Activated T-cell treated with anti-CD3 and anti-CD28 coated beads for 24 hours (primary cell): ENCODE measurements at places on chromosomes 6 and 20.

- DNase-seq = no peak
Measured at GRCh38 chr6:96164802-96165201, 149.0 kb downstream of the FUT9 start.

- no peak for DNase-seq
Measured at GRCh38 chr6:158907931-158908330, 88.8 kb upstream of the EZR start.

DNA sequence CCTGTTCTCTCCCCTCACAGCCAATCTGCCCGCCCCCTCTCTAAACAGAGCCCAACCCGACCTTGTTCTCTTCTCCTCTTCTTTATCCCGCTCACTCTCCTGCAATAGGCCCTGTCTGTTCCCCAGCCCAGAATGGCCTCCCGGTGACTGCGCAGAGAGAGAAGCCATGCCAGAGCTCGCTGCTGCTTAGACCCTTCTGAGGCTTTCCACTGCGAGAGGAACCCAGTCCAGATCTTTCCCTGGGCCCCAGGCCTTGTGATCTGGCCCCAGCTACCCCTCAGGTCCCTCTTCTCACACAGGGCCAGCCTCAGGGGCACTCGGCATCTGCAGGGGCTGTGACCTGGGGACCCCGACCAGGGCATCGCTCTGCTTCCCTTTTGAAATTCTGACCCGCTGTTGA, 58.1 kb downstream of the TMEM242 start:
- DNase-seq = no peak

DNA sequence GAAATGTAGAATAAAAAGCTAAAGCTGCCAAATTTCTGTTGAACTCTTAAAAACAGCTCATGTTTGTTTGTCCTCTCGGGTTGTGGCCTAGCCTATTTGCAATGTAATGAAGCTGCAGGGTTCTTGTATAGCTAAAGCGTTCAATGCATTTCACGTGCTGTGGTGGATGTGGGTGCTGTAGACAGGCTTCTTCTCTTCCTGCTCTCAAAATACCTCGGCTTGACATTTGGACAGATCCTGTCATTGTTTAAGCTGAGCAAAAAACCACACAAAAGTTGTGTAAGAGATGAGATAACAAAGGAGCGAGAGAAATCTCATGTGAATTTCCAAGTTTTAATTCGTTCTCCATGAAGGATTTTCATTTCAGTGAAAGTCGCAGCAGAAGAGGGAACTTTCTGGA, 196.3 kb upstream of the UST start:
- no peak for DNase-seq

DNA sequence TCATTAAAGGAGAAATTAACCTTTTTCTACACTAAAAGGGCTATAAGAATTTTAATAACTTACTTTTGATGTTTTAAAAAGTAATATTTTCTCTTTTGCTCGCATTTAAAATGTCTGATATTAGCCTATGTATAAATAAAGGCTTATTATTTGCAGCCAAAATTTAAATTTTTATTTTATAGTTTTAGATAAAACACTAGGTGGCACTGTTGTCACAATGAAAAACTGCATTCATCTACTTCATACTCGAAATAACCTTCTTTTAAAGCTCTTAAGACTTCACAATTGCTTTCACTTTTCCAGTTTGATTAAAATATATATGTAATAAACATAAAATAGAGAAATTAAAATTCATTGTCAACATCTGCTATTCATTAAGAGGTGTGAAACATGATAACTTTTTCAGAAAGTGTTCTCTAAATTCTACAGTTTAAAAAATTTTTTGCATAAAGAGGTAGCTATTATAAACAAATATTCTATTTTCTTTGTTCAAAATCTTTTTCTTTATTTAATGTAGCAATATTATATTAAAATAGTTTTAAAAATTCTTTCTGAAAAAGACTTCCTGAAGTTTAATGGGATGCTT, 78.8 kb upstream of the DEFB112 start:
- no peak for DNase-seq

DNA sequence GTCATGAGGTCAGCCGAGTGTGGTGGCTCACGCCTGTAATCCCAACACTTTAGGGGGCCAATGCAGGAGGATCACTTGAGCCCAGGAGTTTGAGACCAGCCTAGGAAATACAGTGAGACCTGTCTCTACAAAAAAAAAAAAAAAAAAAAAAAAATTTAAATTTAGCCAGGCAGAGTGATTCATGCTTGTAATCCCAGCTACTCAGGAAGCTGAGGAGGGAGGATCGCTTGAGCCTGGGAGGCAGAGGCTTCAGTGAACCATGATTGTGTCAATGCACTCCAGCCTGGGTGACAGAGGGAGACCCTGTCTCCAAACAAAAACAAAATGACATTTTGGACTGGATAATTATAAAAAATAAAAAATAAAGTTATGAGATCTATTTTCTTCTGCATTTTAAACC, 56.2 kb downstream of the ADGRF1 start:
- no peak for DNase-seq

- DNase-seq = peak; percentile 2
Measured at GRCh38 chr6:36547646-36548400, 544 bp upstream of the STK38 start.

DNA sequence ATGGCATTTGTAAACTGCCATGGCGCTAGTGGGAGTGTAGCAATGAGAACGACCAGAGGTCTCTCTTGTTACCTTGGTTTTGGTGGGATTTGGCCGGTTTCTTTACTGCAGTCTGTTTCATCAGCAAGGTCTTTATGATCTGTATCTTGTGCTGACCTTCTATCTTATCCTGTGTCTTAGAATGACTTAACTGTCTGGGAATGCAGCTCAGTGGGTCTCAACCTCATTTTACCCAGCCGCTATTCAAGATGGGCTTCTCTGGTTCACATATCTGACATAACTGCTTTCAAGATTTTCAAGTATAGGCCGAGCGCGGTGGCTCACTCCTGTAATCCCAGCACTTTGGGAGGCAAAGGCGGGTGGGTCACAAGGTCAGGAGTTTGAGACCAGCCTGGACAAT, 1.9 kb upstream of the SFT2D1 start:
- DNase-seq = no peak

DNA sequence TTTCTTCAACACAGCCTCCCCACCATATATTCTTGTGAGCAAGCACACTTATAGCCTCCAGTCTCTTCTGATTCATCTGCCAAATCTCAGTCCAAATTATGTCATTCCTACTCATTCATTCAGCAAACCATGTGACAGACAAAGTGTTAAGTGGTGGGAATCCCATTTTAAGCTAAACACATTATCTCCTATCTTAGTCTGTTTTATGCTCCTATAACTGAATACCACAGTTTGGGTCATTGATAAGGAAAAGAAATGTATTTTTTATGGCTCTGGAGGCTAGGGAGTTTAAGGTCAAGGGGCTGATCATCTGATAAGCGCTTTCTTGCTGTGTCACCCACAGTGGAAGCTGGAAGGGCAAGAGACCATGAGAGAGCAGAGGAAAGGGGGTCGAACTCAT, 23.9 kb upstream of the SMIM13 start:
- no peak for DNase-seq

- DNase-seq = no peak
Measured at GRCh38 chr6:57432157-57432556, 114.7 kb downstream of the PRIM2 start.

- DNase-seq = peak; percentile 80
Measured at GRCh38 chr6:30828027-30828962, 56.0 kb upstream of the DDR1 start.

DNA sequence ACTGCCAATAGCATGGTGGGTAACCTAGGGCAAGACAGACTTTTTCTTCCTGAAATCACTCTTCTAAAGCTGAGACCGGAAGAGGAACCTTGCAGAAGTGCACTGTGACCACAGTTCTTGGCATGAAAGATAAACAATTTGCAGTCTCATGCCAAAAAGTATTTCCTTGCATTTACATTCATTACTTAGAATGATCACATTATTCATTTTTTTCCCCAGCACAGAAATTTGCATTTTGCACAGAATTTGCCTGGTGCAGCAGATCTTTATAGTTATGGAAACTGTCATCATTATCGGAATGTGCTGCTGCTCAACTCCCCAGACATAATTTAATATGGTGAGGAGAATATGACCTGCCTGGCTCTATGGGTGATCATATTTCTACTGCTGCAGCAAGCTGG, 42.2 kb upstream of the EDN3 start:
- no peak for DNase-seq

DNA sequence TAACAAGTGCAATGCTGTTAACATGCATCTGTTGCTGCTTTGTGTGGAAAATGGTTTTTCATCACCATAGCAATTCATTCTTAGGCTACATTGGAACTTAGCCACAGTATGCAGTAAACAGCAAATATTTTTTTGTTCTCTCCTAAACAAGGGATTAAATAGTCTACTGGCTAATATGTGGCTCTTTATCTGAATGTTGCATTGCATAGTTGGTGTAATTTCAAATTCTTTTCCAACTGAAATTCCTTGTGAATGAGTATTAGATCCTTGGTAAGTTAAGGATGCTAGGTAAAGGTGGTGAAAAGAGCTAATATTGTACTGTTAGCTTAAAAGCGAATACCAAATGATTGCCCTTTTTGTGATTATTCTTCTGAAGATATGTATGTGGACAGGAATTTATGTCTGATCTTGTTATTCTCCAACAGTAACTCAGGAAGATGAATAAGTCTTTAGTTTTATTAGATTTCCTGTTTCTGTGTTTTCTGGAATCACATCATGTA, 958 bp downstream of the MLIP start:
- no peak for DNase-seq

GRCh38 chr6:44542401-44543116, 155.1 kb downstream of the CDC5L start:
- no peak for DNase-seq

DNA sequence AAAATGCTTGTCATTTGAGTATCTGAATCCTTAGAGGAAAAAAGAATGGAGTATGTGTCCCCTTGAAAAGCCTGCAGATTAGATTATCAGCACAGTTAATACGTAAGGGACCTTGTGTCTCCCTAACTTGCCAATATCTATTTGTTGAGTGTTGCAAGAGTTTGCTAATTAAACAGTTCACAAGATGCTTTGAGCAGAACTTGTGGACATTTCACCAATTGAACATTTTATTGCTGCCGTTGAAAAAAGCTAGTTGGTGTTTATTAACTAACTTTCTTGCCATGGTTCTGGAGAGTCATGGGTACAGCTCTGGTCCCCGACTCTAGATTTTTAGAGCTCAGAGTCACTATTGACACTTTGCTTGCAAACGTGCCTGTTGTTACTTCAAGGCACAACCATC, 30.6 kb upstream of the PRDM1 start:
- no peak for DNase-seq

DNA sequence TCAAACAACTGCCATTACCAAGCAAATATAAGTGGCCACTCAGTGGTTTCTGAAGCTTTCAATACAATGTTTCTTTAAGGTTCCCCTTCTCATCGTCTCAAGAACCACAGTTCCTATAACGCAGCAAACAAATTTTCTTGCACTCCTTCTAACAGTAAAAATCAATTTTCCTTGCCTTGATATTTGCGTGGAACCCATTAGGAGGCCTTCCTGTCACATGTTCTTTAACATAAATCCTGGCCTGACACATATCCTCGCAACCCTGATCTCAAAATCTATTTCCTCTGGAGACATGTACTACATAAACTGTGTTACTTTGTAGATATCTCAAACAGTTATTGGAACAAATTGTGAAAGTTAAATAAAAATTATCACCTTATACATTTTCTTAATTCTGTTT, 65.9 kb upstream of the MANEA start:
- no peak for DNase-seq

- no peak for DNase-seq
Measured at GRCh38 chr20:48166082-48166835, 381.0 kb upstream of the SULF2 start.

DNA sequence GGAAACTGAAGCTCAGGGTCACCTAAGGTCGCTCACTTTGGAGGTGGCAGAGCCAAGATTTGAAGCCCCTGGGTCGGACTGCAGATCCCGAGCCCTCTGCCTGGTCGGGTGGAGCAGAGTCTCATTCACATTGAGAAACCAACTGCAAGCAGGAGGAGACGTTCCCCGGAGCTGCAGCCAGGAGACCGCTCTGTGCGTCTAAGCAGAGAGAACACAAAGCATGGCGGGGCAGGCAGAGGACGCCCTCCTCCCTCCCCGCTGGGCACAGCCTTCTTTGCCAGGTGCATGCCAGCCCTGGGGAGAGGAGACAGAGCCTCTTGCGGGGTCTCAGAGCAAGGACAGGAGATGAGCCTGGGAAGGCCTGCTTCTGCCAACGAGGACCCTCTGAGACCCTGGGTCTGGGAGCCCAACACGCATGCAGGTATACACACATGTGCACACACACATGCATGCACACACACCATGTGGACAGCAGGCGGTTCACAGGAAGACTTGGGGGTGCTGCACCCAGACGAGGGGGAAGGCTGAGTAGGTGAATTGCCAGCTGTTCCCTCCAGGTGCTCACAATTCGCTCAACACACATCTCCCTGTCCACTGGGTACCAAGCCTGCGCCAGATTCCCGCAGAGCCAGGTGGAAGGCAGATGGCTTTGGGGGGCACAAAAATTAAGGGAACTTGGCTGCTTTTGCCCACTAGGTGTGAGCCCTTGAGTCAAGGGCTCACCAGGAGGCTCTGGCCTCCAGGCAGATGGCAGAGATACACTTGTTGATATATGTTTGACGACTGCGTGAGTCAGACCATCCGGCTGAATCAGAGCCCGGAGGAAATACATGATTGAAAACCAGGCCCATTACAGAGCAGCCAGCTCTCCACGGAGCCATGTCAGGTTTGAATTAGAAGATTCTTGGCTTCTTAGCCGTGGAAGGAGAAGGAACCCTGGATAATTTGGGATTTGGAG, 5.5 kb upstream of the NTSR1 start:
- DNase-seq = no peak

DNA sequence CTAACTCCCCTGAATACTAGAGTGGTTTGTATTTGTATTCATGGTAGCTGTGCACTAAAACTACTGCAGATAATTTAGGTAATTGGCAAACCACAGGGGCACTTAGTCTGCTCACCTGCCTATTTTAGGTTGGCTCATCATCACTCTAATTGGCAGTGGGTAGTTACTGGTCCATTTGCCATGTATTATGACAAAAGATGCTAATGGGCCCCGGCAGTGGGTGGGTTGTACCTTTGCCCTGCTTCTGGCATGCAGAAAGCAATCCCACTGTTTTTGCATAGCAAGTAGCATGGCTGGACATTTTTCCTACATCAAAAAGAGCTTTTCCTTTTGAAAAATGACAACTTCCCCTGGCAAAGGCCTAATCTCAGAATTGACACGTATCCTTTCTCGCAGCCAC, 741.4 kb upstream of the MAP3K7 start:
- no peak for DNase-seq

GRCh38 chr20:37729909-37730308, 36.1 kb downstream of the CTNNBL1 start:
- DNase-seq = no peak

DNA sequence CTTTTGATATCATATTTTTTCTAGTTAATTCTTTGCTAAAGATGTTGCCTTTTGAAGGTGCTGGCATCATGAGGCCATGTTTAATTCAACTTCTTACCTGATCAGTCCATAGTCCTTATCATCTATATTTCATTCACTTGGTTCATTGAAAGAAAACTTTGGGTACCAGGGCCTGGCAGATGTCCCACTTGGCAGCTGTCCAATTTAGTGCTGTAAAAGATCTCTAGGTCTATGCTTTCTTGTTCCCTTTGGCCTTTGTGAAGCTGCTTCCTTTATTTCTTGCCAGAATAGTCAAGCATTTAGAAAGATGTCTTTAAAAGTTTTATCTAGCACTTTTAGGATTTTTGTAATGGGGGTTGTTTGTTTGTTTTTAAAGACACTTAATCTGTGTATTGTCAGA, 61.7 kb upstream of the EYA4 start:
- no peak for DNase-seq
